ENCODE measurements at places on chromosomes 6 and 20.
A peak's percentile ranks its signal among the peaks of the same experiment; 100 is the strongest.

- DNase-seq, result no peak
Observed at GRCh38 chr6:140052736-140053729, 678.6 kb upstream of the CITED2 start.

GRCh38 chr6:53504512-53504911 lies 40.4 kb downstream of the GCLC start:
- no peak for DNase-seq

- no peak for DNase-seq
Observed at GRCh38 chr6:7445101-7445500, 55.5 kb downstream of the RIOK1 start.

DNA sequence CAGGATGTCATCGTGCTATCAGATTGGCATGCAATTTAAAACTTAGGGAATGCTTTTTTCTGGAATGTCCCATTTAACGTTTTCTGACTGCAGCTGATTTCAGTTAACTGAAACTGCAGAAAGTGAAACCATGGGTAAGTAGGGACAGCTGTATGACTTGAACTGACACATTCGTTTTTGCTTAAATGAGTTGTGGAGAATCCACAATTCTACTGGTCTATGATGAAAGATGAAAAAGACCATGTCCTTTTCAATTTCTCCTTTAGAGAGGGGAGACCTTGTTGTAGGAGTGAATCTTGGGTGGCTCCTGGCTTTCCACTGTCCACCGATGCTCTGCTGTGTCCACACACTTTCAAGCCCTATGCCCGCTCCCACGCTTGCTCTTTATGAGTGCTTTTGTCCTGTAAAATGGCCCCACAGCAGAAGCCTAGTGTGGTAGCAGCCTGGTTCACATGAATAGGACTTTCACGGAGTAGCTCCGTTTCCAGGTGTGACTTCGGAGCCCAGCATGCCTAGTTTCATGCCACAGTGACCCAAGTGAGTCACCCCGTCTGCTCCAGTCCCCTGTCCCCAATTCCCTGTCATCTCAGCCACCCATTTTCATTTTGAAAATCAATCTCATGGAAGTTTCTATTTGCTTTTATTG lies 21.9 kb downstream of the DYNLT1 start:
- DNase-seq, result no peak

- no peak for DNase-seq
Observed at GRCh38 chr6:163152701-163153100, 261.8 kb upstream of the QKI start.

- DNase-seq, result no peak
Observed at GRCh38 chr20:40010483-40010882, 678.6 kb downstream of the MAFB start.

DNA sequence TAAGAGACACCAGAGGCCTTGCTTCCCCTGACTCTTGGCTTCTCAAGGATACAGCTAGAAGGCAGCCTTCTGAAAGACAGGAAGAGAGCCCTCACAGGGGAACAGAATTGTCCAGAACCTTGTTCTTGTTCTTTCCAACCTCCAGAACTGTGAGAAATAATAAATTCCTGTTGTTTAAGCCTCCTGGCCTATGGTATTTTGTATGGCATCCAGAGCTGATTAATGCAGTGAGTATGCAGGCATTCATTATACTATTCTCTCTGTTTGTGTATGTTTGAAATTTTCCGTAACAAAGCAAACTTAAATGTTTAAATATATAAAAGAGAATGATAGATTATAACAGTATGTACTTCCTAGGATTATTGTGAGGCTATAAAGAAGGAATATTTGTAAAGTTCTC lies 903.4 kb upstream of the FLRT3 start:
- DNase-seq, result no peak

DNA sequence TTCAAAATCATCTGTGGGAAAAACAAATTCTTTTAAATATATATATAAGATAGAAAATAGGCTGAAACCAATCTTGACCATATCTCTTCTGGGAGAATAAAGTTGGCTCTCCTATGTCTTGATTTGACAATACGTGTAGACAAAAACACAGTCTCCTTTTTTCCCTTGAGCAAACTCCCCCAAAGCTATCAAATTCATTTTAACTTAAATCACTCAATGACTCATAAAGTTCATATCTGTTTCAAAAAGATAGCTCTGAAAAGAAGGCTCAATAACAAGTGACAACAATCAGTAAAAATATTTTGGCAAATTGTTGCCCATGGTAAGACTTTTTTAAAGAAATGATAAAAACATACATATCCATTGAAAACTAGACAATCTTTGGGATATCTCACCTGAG lies 236.0 kb upstream of the TENT5A start:
- no peak for DNase-seq

DNA sequence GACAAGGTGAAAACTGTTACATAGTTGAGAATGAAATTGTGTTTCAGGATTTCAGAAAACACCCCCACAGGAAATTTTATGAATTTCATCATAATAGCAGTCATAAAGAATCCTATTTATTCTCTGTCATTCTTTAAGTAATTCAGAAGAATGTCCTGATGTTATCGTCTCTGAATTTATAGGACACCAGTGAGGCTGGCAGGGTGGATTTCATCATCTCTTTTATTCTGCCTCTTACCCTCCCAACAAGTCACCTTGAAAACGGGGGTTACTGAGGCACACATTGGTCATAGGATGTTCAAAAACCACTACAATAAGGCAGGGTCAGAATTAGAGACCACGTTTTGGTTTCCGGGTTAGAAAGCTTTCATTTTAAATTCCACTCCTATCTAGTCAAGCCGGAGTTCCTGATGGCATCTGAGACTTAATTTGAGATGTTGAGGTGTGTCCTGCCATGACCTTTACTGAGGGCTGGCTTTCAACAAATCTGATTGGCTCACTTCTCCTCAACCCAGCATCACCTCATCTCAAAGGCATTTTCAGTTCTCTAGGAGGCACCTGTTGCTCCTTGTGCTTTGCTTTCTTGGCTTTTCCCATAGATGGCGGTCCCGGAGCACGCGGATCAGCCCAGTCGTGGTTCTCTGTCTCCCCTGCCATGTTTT lies 230.6 kb upstream of the SUPT3H start:
- DNase-seq, result no peak

DNA sequence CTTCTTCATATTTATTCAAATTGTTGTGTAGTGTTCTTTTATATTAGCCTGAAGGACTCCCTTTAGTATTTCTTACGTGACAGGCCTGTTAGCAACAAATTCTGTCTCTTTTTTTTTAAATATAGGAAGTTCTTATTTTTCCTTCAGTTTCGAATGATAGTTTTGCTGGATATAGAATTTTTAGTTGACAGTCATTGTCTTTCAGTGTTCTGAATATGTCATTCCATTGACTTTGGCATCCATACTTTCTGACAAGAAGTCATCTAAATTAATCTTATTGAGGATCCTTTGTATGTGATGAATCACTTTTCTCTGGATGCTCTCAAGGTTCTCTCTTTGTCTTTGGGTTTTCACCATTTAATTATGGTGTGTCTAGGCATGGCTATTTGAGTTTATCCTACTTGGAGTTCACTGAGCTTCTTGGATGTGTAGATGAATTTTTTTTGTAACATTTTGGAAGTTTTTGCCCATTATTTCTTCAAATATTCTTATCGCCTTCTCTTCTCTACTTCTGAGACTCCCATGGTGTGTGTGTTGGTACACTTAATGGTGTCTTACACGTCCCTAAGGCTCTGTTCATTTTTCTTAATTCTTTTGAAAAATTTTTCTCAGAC lies 82.5 kb upstream of the GTSF1L start:
- DNase-seq, result no peak

DNA sequence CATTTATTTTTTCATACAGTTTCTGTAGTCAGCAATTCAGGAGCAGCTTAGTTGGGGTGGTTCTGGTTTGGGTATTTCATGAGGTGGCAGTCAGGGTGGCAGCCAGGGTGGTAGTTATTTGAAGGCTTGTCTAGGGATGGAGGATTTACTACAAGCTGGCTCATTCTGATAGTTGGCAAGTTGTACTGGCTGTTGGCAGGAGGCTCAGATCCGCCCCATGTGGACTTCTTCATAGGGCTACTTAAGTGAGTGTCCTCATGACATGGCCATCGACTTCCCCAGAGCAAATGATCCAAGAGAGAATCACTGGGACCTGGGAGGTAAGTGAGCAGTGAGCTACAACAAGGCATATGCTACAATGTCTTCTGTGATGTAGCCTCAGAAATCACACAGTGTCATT lies 22.4 kb upstream of the CDKAL1 start:
- DNase-seq, result no peak

DNA sequence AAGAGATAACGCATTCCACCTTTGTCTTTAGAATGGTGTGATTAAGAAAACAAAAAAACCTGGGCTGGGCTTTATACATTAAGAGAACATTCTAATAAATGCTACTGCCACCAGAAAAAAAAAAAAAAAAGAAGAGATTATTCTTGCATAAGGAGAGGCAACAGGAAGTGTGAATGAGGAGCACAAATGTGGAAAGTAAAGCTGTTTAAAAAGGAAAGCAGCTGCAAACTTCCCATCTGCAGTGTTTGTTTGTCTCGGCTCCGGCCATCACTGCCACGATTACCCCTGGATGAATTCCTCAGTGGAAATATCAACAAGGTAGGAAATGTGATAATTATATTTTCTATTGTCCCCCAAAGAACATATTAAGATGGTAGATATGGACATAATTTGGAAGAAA lies 223.9 kb downstream of the PHF3 start:
- no peak for DNase-seq

DNA sequence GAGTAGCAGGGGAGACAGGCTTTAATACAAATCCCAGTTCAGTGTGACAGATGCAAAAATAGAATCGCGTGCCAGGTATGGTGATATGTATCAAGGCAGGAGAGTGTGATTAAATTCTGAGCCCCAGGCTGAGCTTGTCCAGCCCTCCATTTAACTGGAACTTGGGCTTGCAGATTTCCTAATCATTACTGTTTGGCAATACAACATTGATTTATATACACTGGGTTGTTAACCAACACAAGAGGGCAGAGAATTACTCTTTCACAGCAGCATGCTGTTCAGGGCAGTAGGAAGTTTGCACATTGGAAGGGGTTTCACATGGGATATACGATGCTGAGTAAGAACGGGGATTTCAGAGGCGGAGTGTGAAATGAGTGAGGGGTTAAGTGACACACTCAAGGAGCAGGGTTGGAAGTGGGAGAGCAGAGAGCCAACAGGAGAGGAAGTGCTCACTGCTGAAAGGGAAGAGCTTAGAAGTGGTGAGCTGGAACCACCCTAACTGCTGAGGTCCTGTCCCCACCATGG lies 70.8 kb upstream of the ATXN1 start:
- DNase-seq, result no peak

DNA sequence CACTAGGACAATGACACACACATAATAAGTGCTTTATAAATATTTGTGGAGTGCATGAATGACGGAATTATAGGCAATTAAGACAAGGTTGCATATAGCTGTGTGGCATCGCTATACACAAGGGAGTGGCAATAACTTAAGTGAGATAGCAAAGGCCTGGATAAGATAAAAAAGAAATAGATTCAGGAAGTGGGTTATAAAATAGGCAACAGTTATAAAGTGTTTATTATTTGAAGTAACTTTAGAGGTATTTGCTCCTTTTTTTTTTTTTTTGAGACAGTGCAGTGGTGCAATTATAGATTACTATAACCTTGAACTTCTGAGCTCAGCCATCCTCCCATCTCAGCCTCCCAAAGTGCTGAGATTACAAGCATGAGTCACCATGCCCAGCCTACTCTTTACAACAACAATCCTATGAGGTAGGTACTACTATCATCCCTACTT lies 75.9 kb upstream of the LOC128125822 start:
- no peak for DNase-seq

DNA sequence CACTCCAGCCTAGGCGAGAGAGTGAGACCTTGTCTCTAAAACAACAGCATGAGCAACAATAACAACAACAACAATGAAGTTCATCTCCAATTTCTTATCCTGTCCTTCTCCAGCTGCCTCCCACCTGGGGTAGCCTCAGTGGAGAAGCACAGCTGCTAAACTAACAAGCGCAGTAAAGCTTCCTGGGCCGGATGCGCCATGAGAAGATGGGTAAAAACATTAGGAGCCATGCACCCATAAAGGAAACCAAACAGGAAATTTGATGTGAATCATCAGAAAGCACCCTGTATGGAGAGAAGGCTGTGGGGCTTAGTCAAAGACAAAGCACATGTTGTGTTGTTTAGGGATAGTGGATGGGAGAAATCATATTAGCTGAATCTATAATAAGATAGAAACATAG lies 61.1 kb upstream of the CCN6 start:
- peak; percentile 12 for DNase-seq

- no peak for DNase-seq
Observed at GRCh38 chr20:36274181-36274841, 31.8 kb upstream of the DLGAP4 start.

DNA sequence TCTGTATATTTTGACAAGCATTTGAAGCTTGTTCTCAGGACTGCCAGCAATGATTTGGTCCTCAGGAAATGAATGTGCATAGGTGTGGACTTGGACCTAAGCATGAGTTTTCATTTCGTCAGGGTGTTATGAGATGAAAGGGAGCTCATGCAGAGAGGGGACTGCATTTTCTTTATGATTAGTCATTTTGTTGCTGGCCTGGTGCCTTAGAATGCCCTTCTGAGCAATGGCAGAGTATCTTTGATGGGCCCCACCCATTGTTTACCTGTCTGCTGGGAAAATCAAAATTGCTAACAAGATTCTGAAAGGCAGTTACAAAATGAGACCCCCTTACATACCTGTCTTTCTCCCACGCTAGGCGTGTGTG lies 51.5 kb upstream of the MTHFD1L start:
- DNase-seq, result no peak

DNA sequence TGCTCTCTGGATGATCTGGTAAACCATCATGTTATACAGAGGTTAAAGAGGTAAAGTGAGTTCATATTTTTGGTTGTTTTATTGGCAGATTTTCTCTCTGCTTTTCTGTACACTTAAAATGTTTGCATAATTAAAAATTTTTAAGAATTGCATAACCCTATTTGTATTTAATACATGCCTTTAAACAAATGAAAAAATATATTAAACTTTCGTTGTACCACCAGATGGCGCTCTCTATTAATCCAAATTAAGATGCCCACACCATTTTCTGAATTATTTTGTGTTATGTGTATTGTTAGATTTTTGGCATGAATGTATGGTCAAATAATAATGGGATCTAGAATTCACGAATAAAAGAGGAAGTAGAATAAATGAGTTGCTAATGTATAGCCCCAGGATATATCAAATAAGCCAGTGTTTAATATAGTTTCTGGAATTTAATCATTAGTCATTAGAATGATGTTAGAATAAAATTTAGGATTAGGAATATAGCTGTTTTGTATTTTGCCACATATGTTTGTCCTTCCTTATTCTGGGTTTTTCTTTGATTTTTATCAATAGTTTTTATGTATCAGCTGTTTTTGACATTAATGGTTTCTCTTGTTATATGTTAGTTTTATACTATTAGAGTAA lies 38.9 kb downstream of the SMAP1 start:
- DNase-seq, result no peak

- no peak for DNase-seq
Observed at GRCh38 chr6:20877008-20877937, 343.0 kb downstream of the CDKAL1 start.

- DNase-seq, result peak; percentile 41
Observed at GRCh38 chr6:29834564-29835436, 7.2 kb downstream of the HLA-G start.

DNA sequence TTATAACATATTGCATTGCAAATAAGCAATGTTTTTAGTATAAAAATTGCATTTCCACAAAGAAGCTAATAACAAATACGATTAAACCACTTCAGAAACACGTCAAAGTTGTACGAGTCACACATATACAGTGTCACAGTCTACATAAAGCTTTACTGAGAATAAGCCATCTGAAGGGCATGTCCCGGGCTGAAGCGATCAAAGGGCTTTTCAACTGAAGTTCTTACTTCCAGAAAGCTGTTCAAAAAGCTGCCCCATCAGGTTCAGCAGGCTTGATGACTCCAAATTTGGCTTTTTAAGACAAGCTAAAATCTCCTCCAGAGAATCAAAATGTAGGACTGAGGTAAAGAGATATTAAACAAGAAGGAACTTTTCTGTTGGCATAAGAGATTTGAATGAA lies 37.5 kb upstream of the HAO1 start:
- no peak for DNase-seq
